ENCODE measurements at places on chromosomes 6 and 20.
A peak's percentile ranks its signal among the peaks of the same experiment; 100 is the strongest.

DNA sequence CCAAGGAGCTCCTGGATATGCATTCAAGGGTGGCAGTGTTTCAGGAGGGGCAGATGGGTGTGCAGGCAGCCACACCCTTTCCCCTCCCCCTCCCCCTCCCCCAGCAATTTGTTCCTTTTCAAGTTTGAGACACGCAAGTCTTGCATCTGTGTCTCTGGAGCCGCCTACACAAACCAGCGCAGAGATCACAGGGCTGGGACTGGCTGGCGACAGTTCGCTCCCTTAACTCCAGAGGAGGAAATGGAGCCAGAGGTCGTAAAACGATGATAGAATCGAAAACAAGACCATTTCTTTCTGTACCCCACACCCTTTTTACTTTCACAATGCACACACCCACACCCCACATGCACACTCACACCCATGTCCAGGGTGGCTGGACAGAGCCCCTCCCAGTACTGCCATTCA, 163.1 kb downstream of the LY86 start:
- peak; percentile 39 for DNase-seq

DNA sequence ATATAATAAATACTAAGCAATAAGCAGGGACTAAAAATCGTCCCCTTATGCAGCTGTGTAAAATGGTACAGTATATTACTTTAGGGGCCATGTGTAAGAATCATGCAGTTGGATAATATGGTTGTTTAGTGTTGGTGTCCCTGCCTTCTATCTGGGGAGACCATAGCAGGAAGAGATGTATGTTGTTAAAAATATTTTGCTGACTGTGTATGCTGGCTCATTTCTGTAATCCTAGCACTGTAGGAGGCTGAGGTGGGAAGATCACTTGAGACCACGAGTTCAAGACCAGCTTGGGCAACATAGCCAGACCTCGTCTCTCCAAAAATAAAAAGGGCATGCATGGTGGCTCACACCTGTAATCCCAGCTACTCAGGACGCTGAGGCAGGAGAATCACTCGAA, 5.6 kb downstream of the PANK2 start:
- DNase-seq: no peak

GRCh38 chr20:63972312-63973159, 2.8 kb upstream of the ZNF512B start:
- no peak for DNase-seq

GRCh38 chr20:19625426-19625825, 132.6 kb upstream of the RIN2 start:
- DNase-seq: no peak

DNA sequence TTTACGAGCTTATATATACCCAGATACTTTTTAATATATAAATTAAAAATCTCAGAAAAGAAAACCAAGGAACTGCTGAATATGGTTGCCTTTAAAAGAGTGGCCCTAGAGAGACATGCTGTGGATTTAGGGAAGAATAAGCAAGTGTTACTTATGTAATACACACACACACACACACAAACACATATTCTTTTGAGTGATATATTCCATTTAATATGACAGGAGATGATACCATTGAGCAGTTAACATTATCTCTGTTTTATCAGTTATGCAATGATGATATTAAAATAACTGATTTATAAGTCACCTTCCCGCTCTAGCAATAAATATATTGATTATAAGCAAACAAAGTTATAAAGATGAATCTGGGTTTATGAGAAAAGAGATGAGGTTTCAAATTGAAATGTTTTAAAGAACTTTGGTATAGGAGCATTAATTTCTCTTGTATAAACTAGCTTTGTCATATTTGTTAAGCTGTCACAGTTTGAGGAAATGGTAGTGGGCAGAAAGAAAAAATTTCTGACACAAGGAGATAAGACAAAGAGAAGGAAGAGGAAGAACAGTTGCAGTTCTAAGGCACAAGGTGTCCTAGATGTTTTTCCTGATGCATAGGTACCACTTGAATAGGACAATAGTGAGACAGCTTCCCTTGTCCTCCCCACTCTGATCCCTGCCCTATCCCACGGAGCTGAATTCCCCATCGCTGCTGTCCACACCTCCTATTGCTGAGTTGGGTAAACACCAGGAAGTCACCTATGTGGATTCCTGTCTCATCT, 26.4 kb downstream of the GPX5 start:
- no peak for DNase-seq

DNA sequence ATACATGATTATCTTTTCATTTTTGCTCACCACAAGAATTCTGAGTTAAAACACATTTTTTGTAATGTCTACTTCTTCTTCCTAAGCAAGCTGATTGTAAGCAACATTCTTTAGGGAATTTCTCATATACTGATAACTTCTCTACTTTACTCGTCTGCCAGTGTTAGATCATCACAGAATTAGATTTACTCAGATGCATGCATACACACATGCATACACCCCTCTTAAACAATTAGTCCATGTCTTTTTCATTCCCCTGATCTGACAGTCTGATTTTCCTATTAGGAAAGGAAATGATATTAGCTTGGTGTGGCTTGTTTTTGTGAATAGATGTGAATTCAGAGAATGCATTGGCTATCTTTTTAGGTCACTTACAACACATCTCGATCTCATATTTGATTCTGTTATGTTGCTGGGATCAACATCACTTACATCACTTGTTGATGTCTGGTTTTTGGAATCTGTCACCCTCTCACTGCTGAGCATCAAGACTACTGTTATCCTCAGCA, 91.4 kb downstream of the FIG4 start:
- DNase-seq: no peak

- DNase-seq: peak; percentile 91
These were observed at the start of gene NT5DC1 for GRCh38 chr6:116100419-116101301. Gene NT5DC1, plus strand, starts transcription at chr6:116100853. Its CDS starts 78 bp downstream, at chr6:116100931.

DNA sequence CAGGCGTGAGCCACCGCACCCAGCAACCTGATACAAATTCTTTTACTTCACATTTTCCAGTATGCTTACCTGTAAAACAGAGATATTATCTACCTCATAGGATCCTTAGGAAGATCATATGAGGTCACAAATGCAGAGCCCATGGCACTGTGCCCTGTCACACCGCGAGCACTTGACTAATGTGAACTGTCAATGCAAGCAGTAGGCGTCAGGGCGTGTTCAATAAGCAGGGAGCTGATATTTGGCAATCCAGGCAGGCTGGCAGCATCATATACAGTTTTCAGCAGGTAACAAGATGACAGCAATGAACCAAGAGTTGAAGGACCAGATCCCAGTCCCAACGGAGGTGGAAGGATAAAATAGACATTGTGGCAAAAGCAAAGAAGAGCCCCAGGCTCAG, 14.6 kb upstream of the ARID1B start:
- DNase-seq: no peak

DNA sequence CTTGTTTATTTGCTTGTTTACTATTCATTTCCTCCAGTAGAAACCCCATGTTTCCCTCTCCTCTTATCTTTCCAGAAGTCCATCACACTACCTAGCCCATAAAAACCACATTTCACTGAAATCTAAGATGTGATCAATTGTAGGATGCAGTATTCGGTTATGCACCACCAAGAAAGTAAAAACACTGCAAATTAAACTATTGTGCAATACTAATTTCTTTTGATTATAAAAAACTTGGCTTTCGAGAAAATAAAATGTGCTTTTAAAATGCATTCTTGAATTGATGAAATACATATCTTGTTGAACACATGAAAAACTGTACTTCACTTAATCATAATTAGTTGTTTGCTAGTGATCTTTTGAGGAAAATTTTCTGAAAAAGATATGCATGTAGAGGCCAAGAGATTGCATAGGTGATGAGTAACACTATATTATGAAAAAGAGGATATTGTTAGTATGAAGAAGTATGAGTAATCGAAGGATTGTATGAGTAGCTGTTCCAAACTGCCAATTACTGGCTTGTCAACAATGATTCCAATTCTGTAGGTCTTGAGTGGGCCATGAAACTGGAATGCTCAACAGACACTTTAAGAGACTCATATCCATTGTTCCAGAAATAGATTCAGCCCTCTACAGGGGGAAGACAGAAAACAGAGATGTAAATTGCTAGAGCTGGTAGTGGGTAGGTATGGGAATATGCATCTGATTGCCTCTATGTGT, 79.7 kb downstream of the RNF217 start:
- no peak for DNase-seq

DNA sequence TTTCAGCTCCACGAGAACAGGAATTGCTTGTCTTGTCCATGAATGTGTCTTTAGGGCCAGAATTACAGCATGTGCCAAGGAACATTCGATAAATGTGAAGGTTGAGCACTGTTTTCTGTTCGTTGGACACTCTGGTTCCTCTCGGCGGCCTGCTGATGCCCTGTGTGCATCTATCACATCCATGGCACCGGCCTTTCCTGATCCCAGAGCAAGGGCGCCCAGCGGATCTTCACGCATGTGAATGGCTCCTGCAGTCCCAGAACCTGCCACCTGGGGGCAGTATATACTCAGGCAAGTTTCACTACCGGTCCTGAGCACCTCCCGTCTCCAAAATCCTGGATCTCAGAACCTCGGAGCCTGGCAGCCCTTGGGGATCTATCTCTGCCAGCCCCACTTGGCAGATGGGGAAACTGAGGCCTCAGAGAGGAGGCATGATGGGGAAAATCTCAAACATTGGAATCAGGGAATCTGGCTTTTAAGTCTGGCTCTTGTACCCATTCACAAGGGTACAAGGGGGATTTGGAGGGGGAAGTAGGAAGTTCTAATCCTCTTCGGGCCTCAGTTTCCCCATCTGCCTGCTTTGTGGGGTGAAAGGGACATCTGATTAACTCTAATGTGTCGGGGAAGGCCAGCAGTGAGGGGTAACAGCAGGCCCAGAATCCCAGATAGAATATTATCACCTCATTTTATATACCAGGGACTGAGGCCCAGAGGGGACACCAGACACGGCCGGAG, 4.3 kb upstream of the CEBPB start:
- DNase-seq: peak; percentile 77

DNA sequence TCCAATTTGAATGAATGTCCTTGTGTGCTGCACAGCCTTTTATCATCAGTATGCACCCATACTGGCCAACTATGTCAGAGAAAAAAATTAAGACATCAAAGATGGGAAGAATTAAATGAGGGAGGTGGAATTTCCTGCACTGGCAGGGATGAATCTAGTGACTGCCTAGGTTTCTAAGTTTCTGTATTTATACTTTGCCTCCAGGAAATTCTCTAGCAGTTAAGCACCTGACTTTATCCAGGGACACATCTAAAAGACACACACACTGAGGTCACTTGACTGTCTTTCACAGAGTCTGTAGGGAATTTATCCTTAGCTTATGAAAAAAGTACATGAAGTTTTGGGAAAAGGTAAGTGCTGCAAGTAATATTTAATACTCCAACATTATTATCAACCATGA, 636.5 kb upstream of the PTCHD4 start:
- no peak for DNase-seq

GRCh38 chr6:36636687-36637418, 41.7 kb upstream of the CDKN1A start:
- no peak for DNase-seq

GRCh38 chr6:99668036-99668705, 61.5 kb downstream of the PRDM13 start:
- DNase-seq: no peak

GRCh38 chr6:157657754-157658153, 165.3 kb upstream of the SNX9 start:
- DNase-seq: no peak

DNA sequence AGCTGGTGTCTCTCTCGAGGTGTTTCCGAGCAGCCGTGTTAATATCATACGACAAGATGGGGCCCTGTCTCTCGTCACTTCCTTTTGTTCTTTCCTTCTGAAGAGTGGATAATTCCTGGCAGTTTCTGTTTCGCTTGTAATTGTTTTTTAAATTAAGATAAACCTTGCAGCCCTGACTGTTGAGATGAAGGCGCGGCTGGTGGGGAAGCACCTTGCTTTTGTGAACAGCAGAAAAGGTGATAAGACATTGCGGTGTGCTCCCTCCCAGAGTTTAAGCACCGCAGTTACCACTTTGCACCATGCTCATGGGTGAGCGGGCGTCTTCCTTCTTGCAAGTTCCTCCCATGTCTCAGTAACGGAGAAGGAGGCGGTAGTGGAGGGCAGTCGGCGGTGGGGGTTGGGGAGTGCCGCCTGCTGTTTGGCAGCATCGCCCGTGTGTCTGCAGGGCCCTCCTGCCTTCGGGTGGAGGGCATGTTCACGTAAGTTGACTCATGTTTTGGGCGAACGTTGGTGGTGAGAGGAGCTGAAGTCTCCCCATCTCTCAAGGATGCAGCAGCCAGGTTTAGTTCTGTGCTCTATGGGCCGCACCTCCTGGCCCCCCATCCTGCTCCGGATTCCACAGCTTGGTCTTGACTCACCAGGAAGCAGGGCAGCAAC, 345.9 kb downstream of the TAF4 start:
- peak; percentile 50 for DNase-seq

- DNase-seq: no peak
These were observed 10.5 kb downstream of the KCNK15 start for GRCh38 chr20:44756011-44756688.

DNA sequence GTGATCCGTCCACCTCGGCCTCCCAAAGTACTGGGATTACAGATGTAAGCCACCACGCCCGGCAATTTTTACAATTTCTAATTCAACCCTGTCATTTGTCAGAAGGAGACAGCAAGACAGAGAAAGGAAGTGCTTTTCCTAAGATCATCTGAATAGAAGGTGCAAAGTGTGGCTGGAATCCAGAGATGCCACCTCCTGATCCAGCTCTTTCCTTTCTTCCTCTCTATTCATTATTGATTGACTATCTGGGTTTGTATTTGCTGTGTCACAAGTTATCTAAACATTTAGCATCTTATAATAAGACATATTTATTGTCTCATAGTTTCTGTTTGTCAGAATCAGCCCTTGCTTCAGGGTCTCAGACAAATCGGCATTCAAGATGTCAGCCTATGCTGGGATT, 217.7 kb downstream of the BCAS1 start:
- DNase-seq: no peak

GRCh38 chr20:47951521-47951971, 166.3 kb upstream of the SULF2 start:
- no peak for DNase-seq

DNA sequence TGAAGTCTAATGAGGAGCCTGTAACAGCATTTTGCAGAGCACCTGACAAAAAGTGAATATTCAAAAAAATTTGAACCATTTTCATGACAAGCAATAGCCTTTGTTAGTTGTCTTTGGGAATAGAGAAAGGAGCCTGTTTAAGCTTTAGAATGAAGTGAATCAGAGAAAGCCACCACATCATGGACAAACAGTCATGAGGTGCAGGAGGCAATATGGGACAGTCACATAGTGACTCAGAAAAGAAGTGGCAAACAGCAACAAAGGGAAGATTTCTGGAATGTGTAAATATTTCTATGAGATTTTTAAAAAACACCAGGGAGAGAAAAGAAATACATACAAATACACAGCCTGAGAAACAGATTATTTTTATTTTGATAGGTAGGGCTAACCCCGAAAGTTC, 6.6 kb downstream of the KLHL31 start:
- no peak for DNase-seq

All from activated naive CD8-positive, alpha-beta T cell treated with anti-CD3 and anti-CD28 coated beads for 36 hours (primary cell).